Stimulated activated CD8-positive, alpha-beta memory T cell treated with anti-CD3 and anti-CD28 coated beads, Interleukin-7, amount 100 ng/mL, for 1 hour (primary cell): ENCODE measurements at places on chromosomes 3 and 15.

- DNase-seq = no peak
Measured at GRCh38 chr3:151314137-151314536, 2.5 kb downstream of the GPR87 start.

GRCh38 chr15:78993931-78994530, 49.2 kb upstream of the CTSH start:
- DNase-seq = no peak

- DNase-seq = no peak
Measured at GRCh38 chr3:167467848-167468611, 5.8 kb downstream of the SERPINI2 start.

GRCh38 chr3:190504354-190505125, 9.3 kb upstream of the IL1RAP start:
- no peak for DNase-seq

DNA sequence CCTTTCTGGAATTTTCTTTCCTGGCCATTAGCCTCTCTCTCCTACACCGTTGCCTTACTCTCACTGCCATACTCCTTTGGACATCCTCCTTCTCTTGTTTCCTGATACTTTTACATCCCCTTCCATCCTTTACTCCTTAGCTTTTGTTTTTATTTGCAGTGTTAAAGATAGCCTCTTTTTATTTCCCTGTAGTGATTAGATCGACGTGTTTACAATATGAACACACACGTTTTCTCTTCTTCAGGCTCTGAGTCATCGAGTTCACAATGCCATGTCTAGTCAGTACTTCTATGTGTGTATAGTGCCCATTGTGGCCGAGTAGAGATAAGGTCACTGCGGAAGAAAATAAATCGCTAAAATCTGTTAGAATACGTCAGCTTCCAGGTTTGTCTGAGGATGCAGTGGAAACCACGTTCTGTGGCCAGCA, 208.5 kb downstream of the LPP start:
- DNase-seq = no peak

GRCh38 chr15:90762109-90762508, 45.0 kb downstream of the BLM start:
- DNase-seq = no peak

GRCh38 chr15:70098461-70099166, 897 bp upstream of the TLE3 start:
- DNase-seq = no peak

DNA sequence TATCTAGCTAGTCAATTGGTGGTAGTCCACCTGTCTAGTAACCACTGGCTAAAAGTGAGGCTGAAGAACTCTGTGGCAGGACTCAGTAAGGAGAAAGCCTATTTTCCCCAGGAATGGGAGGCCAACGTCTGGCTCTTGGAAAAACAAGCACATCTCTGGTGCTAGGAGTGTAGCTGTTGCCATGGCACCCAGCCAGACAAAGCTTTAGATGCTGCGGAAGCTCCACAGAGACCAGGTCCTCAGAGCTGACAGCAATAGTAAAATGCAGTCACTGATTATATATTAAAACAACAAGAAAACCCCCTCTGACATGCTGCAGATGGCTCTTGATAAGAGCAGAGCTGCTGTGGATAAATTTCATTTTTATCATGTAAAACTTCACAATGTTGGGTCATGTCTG, 124.9 kb upstream of the STRIT1 start:
- DNase-seq = no peak

DNA sequence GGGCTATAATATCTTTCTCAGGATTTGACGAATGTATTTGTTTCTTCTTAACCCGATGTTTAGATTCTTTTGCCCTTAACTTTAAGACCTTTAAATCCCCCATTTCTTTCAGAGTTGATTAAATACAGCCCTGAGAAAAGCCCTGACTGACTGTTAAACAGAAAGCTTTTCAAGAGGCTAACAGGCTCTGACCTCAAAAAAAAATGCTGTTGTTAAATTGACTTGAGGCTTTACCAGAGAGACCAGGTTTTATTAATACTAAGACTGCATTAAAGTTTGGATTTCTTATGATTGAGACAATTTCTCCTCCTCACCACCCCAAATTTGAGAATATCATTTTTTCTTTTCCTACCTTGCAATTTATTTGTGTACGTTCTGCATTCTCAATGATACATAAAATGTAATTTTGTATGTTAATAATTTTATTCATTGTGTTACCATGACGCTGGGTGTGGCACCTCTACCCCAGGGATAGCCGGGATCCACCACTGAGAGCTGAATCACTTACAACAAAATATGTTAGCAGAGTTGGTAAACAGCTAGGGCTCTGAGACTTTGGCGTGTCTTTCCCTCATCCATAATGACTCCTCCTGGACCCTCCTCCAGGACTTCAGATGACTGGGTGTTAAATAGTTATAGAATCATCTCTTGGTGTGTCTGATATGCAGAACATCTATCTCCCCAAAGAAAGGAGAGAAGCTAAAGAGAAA, 753.5 kb downstream of the NAALADL2 start:
- DNase-seq = no peak

GRCh38 chr15:51260202-51260601, 78.2 kb downstream of the CYP19A1 start:
- no peak for DNase-seq

DNA sequence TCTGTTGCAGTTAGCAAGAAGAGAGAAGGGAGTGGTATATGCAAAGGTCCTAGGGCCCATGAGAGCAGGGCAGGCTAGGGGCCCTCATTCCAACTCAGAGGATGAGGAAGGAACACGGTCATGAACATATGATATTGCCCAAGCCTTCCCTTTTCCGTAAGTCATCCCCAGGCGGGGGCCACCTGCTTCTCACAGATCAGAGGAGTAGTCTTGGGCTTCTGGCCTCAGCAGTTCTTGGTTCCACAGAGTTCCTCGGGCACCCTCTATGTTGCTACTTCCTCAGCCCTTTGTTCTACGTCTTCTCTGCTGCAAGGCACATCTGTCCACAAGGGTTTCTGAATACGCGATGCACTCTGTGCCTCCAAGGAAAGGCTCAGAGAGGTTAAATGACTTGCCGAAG, 25.3 kb downstream of the EPHB3 start:
- no peak for DNase-seq

DNA sequence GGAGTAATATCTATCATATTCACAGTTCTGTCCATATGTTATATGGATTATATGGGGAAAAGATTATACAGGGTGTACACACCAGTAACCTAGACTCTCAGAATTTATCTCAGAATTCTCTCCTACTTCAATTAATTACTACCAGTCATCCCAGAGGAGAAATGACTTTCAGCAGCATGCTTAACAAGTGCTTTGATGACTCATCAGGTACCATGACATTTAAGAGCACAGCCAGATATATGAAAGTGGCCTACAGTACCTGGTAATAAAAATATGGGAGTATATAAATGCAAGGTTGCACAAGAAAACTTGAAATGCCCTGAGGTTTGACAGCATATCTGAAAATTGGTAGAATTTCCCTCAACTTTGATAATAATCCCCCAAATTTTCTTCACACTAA, 1273.0 kb downstream of the OTOL1 start:
- DNase-seq = no peak

DNA sequence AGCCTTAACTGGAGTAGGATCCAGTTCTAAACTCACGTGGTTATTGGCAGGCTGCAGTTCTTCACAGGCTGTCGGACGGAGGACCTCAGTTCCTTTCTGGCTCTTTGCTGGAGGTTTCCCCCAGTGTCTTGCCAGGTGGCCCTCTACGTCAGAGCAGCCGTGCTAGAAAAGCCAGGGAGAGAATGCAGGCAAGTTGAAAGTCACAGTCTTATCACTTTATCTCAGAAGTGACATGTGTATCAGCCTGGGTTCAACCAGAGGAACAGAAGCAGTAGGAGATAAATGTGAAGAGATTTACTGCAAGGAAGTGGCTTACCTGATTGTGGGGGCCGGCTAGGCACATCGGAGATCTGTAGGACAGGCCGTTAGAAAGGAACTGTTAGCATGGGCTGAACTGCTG, 125.3 kb upstream of the BNIP2 start:
- no peak for DNase-seq

- no peak for DNase-seq
Measured at GRCh38 chr15:49888734-49889133, 230.3 kb downstream of the ATP8B4 start.

DNA sequence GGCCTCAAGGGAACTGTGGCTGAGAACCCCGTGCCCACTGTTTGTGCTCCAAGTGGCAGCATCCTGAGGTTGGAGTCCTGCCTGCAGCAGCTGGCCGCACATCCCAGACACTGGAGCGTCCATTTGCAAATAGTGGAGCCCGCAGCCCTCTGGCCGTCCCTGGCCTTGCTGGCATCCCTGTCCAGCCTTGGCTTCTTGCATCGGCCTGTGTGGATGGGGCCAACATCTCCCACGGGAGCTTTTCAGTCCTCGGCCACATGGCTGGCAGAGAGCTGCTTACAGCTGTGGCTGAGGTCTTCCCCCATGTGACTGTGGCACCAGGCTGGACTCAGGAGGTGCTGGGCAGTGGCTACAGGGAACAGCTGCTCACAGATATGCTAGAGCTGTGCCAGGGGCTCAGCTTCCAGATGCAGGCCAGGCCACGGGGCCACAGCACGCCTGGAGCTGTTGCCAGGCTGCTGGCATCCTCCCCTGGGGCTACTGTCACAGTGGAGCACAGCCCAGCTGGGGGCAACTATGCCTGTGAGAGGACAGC, 71.2 kb downstream of the FAM43A start:
- no peak for DNase-seq

DNA sequence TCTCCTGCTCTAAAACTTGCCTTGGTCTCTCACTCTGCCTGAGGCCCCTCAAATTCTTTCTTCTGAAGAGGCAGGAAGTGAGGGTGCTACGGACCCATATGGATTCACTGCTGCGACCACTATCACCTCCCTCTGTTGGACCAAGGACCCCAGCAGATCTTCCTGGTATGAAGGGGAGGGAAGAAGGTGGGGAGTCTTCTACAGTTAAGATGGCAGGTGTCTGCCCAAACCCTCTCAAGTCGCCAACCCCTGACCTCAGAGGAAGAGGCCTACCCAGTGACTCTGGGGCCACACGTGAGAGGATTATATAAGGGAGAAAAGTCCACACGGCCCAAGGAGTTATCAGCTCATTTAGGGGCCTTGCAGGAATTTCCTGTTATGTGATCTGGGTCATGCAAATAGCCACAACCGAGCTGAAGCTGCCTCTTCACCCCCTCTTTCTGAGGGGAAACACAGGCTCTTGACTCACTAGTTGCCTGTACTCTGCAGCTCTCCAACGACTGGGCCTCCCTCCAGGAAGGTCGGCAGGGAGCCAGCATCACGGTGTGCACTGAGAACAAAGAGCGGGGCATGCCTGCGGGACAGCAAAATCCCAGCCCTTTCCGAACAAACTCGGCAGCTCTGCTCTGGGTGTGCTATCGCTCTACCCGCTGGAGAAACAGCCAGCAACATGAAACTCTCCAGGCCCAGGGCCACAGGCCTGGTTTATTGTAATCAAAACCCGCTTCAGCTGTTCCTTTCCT, 116.0 kb downstream of the XXYLT1 start:
- DNase-seq = no peak

DNA sequence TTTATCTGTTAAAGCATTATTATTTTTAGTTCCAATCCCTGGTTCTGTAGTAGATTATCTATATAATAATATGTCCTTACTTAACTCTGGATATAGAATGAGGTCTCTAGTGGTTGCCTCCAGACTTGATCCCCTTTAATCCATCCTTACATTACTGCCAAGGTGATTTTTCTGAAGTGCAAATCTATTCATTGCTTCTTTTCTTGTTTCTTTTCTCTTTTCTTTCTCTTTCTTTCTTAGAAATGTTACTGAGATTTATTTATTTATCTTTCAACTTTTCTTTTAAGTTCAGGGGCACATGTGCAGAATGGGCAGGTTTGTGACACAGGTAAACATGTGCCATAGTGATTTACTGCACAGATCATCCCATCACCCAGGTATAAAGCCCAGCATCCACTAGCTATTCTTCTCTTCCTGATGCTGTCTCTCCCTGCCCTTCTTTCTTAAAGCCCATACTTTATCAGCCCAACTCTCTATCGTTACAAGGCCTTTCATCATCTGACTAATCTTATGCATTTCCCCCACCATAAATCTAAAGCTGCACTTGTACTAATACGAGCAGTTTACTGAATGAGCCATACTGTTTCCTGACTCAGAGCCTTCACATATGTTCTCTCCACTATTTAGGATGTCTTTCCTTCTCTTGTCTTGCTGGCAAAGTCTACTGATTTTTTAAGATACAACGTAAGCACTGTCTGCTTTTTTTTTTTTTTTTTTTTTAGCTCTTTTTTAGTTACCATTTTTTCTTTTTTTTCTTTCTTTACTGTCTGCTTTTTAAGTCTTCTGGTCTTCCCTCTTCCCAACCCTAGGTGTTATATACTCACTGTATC, 4.6 kb downstream of the GLCE start:
- DNase-seq = no peak

DNA sequence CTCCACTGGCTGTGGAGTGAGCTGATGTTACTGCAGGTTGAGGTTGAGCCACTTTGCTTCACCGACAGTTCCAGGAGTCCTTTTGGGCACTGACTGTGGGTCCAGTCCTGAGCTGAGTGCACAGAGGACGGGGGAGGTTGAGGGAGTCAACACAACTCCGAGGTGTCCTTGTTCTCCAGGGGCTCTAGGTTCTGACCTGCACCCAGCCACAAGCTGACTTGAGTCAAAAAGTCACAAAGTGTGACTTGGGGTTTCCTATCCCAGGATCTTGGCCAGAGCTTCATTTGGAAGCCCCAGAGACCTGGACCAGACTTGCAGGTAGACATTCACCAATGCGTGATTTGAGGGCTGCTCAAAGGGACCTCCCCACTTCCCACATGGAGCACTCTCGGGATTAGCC, 95.0 kb downstream of the FAM43A start:
- no peak for DNase-seq

DNA sequence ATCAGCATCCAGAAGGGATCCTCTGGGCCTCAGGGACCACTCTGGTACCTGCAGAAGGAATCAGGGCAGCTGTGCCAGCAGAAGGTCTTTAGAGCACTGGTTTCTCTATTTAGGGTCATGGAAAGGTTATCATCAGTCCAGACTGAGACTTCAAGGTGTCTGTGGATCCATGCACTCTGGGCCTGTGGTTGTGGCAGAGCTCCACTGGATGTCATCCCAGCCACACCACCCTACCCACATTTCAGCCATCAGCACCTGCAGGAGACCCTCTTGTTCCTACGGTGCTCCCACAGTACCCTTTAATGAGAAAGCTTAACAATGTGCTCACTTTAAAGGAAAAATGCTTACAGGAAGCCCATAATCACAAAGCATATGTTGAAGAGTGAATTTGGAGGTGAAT, 603.4 kb upstream of the CCDC54 start:
- no peak for DNase-seq

GRCh38 chr3:148938936-148939335, 52.4 kb upstream of the GYG1 start:
- DNase-seq = no peak

GRCh38 chr3:46932455-46933225, 43.9 kb downstream of the CCDC12 start:
- DNase-seq = no peak
